Activated T-helper 1 cell treated with Interleukin-2 at 50 U/mL for 16 hours (primary cell): ENCODE measurements at places on chromosomes 3 and 15.

- DNase-seq: no peak
These were observed 97.9 kb downstream of the RORA start for GRCh38 chr15:61130950-61131942.

- DNase-seq: no peak
These were observed 445.8 kb upstream of the NAALADL2 start for GRCh38 chr3:174413062-174413912.

DNA sequence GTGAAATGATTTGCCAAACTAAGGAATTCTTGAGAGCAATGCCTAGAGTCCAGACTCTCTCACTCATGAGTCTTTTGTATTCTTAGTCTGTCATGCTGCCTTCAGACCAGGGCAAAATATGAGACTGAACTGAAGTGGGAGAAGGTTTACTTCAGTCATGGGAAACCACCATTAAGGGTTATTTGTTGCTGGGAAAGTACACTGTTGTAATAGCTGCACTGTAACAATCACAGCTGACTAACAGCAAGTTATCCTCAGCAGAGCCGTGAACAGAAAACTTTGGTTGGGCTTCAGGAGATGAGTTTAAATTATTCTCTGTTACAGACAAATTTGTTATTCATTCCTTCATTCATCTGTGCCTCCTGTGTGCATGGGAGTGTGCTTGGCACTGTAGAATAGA is 258.5 kb downstream of the ROBO2 start:
- no peak for DNase-seq

DNA sequence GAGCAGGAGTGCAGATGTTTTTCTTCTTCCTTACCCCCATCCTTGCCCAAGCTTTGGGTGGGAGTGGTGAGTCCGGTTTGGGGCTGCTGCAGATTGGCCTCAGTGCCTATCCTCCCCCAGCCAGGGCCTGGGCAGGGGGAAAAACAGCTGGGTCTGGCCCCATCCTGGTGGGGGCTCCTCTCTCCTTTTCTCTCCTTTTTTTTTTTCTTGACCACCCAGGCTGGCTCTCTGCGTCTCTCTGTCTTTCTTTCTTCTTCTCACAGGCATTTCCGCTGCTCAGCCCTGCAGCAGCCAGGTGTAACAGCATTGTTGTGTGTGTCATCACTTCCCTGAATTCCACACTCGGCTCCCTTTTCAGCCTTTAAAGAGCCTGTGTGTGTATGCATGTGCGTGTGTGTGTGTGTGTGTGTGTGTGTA is 2.0 kb downstream of the FOXL2NB start:
- DNase-seq: no peak

DNA sequence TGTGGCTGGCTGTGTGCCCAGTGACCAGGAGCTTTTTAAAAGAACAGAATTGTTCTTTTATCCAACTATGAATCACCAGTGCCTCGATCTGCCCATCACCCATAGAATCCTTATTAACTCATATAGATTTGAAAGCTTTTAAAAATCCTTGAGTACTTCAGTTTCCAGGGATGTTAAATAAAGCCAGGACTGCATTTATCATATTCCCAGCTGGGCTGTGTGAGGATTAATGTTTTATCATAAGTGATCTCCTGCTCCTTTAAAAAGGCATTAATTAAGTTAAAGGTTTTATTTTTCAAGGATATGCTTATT is 234.0 kb downstream of the MYRIP start:
- no peak for DNase-seq

DNA sequence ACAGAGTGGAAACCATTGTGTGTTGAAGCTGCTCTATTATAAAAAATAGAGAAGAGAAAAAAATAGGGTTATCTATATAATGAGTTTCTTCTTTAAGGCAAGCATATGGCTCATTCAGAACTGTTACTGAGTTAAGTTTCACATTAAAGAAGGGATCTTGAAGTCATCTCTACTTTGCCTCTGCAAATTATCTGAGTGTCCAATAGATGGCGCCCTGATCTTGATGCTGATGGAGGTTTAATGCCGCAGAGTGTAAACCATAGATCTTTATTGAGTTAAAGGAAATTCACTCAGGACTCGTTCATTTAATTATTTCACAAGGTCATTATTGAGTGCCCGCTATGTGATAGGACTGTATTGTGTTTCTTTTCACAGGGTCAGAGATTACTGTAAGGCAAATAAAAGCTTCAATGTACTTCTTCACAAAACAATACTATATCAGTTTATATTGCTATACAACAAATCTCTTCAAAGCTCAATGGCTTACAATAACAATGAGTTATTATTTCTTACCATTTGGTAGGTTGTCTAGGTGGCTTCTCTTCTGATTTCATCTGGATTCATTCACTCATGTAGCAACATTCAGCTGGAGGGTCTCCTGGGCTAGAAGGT is 171.4 kb downstream of the NSUN3 start:
- no peak for DNase-seq

GRCh38 chr3:118755253-118755801 is 279.3 kb downstream of the IGSF11 start:
- no peak for DNase-seq

DNA sequence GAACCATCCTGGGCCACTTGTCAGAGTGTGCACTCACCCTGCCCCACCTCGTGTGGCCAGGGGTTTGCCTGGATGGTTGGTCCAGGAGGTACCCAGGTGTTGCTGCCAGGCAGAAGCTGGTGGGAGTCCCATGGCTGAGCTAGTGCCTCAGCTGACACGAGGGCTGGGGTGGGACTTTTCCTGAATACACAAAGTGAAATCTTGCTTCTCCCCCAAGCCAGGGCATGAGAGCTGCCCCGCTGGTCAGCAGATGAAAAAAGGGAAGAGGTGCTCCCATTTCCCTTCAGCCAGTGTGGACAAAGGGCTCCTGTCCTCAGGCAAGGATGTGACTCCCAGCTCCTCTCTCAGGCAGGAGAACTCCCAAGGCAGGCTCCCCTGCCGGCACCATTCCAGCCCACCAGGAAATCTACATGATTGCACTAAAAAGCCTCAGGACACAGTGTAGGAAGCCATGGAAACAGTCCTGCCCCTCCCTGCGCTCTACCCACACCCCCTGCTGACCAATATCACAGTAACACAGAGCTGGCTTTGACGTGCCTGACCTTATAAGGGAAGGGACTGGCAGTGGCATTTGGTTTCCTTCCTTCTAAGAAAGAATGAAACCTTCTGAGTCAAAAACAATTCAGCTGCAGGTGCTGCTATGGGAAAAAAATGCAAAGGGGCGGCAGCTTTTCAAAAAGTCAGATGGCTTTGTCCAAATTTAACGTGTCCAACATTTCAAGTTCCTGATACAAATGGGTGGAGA is 33.9 kb downstream of the MYO5C start:
- DNase-seq: peak; percentile 7

- DNase-seq: no peak
These were observed 374.4 kb downstream of the LPP start for GRCh38 chr3:188528396-188528795.

- DNase-seq: no peak
These were observed 58.8 kb downstream of the AMOTL2 start for GRCh38 chr3:134315286-134316106.

DNA sequence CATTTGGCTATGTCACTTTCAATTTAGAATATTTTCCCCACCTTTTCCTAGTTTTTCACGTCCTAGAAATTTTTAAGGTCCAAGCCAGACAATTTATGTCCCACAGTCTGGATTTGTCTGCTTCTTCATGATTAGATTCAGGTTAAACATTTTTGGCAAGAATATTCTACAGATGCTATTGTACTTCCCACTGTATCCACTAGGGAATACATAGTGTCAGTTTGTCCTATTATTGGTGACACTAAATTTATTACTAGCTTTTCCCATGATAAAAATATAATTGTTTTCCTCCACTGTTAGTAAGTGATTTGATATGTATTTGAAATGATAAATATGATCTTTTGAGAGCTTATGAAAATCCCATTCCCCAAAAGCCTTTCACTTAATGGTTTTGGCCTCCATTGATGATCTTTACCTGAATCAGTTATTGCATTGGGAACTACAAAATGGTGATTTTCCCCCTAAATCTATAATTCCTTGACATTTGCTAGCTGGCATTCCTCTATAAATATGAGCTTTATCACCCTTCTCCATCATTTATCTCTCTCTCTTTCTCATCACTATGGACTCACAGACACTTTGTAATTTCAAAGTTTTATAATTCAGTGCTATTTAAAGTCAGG is 8.3 kb downstream of the ARL14 start:
- DNase-seq: no peak

DNA sequence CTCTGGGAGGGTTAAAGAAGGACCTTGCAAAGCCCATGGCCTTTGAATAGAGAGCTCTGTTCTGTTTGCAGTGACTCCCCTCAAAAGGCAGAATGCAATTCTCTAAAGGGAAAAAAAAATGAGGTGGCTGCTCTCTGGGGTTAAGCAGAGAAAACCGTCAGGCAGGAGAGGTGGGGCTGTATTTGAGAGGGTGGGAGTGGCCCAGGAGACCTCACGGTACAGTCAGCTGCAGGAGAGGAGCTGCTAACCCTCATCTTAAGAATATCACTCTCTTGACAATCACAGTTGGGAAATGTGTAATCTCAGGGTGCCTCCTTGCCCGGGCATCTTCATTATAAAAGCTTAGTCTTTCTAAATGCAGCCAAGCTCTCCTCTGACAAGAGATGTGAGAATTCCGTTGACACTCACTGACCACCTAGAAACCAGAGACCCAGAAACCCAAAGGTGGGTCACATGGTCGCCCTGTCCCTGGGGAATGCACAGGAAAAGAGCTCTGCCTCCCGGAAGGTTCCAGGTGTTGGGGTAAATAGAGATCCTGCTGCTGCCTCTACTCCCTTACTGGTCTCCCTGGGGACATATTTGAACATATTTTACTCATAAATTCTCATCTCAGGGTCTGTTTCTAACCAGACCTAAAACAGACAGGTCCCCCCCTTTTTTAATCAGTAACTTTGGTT is 159.1 kb upstream of the CTDSPL start:
- no peak for DNase-seq

DNA sequence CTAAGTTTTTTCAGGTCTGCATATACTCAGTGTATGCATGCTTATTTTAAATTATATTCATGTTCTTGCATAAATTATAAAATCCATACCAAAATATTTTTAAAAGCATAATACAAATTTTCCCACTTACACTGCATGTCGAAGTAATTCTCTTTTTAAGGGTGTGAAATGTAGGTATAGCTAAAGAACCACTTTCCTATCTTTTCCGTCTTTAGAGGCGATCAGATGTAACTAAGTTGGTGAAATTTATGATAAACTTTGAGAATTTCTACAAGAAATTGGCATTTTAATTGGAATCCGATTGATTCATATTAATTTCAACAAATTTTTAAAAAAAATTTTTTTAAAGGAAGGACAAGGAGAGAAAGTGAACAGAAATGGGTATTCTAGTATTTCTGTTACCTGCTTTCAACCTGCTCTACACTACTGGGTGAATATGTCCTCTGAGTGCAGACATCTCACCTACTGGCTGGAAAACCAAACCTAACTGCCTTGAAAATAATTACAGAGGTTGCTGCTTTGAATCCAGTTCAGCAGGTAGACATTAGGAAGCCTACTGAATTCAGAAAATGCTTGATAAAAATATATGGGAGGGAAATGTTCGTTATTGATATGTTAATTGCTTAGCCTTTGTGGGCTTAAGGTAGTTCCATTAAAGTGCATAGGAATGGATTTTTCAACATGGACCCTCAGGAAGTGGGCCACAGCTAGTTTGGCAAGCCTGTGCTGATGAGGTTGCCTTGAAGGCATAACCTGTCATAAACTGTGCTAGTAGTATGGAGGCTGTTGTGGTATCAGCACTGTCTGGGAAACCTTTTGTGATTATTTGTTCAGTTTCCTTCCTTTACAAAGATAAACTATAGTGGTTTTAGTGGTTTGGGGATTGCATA is 5.1 kb downstream of the TRIM71 start:
- no peak for DNase-seq

GRCh38 chr3:38763569-38763968 is 52.4 kb downstream of the SCN10A start:
- no peak for DNase-seq

DNA sequence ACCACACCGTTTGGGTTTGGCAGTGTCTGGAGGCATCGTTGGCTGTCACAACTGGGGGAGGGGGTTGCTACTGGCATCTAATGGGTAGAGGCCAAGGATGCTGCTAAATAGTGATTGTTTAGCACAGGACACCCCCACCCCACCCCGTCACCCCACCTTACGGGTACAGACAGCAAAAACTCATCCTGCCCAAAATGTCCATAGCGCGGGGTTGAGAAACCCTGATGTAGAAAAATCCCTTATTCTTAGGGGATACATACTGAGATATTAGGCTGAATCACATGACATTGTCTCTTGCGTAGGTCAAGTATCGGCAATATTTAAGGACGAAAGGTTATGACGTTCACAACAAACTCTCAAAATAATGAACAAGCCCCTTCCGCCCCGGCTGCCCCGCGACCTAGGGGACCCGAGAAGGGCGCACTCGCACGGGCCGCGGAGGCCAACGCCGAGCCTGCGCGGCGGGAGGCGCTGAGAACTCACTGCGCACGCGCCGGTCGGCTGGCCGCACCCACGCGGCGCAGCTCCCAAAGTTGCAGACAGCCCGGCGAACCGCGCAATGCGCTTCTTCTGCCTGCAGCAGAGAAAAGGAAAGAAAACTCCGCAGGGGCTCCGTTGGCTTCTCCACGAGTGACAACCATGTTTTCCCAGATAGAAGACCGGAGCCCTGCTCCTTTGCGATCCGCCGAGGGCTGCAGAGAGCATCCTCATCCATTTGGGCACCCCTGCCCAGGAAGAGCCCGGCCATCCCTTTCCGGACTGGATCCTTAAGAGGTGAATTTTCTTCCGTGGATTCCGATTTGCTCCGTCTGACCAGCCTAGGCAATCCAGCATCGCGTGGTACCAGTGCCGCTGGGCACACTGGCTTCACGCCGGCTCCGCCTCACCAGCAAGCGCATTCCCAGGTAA is 136.8 kb upstream of the CCDC54 start:
- peak; percentile 58 for DNase-seq

DNA sequence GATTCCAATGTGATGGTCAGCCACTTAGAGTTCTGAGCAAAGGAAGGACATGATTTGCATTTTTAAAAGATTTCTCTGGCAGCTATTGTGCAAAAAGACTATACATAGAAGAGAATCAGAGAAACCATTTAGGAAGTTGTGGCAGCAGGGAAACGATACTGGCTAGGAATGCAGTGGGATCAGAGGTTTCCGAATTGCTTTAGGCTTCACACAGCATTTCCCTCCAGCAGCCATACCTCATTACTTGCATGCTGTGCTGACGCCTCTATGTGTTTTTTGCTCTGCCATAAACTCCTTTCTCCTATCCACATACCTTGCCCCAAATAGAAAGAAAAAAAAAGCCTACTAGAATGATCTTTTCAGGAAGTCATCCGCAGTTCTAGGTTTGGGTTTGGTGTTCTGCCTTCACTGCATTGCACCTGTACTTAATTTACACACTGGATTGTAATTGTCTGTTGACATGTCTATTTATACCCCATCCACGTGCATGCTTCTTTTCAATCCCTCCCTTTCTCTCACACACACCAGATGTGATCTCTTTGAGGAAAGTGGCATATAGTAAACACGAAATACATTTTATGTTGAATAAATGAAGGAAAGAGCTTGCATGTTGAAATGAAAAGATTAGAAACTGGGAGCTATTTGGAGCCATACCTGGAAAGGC is 860.3 kb upstream of the SEMA6D start:
- DNase-seq: no peak

DNA sequence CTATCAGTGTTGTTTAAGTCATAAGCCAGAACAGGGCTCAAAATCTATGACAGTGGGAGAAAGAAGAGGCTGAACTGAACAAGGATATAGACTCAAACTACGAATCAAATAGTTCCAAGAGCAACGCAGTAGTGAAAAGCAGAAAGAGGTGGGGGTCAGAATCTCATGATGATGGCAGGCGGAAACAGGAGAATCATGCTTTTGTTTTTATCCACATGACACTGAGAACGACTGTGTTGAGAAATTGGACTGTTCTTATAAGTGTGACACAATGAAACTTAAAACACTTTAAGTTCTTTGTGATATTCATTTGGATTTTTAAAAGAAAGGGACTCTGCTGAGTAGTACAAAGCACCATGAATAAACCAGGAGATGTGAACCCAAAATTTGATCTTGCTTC is 309.4 kb downstream of the ULK4 start:
- no peak for DNase-seq
